ENCODE measurements at places on chromosomes 11 and 22.

DNA sequence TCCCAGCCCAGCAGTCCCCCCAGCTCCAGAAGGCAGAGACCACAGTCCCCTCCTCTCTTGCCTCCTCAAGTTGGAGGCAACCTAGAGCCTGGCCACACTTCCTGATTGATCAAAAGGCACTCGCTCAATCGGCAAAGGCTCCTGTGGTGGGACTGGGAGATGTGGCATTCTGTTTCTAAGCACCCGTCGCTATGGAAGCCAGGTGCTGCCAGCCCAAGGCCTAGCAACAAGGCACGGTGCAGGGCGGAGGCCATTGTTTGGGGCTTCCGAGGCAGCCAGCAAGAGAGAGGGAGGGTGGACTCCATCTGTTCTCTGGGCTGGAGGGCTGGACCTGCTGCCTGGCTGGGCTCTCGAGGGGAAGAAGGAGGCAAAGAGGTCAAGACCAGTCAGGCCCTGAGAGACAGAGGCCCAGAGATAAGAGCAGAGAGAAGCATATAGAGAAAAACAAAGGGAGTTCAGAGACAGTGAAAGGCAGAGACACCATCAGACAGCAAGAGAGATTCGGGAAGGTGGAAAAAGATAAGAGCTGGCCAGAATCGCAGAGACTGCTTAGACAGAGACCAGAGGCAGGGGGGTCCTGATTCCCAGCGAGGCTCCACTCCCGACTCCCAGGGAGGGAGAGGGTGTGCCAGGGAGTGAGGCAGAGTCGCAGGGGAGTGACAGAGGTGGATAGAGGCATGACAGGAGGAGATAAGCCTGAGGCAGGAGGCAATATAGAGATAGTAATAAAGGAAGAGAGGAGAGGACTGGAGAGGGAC, 21.2 kb downstream of the PDE2A start:
- DNase-seq, result no peak

DNA sequence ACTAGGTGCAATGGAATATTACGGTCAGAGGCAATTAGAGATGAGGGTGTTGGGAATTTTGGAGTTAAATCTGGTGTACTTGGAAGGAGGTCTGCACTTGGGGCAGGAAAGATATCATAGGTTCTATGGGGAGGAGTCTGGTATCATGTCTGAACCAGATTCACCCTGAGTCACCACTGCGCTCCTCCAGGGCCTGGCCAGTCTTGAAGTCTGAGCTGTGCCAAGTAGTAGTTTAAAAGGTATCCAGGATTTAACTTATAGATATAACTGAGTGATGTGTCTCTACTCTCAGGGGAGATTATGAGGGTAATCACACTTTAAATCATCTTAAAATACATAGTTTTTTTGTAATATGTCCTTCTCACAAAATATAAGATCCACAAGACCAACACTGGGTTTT, 6.6 kb downstream of the CNGA4 start:
- no peak for DNase-seq

- no peak for DNase-seq
Observed at GRCh38 chr11:65862941-65863888, 3.0 kb downstream of the MUS81 start.

GRCh38 chr11:64872790-64873488, 5.5 kb downstream of the EHD1 start:
- DNase-seq, result no peak

DNA sequence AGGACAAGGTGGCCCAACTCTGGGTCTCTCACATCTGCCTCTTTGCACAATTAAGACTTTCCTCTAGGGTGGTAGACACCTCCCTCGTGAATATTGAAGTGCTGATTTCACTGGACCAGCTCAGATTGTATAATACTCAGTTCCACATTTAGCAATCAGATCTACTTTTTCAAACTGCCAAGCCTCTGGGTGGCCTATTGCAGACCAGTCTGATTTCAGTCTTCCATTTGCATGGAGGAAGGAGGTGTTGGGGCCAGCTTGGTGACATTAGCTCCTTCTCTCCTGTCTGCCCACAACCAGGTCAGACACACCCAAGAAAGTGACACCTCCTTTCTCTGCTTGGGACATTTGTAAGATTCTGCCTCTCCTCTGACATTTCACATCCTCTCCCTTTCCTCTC, 78.2 kb downstream of the PPFIBP2 start:
- DNase-seq, result no peak

GRCh38 chr11:119666463-119667131, 62.4 kb downstream of the NECTIN1 start:
- peak; percentile 49 for DNase-seq

- DNase-seq, result no peak
Observed at GRCh38 chr11:70913715-70914231, 338.6 kb downstream of the SHANK2 start.

DNA sequence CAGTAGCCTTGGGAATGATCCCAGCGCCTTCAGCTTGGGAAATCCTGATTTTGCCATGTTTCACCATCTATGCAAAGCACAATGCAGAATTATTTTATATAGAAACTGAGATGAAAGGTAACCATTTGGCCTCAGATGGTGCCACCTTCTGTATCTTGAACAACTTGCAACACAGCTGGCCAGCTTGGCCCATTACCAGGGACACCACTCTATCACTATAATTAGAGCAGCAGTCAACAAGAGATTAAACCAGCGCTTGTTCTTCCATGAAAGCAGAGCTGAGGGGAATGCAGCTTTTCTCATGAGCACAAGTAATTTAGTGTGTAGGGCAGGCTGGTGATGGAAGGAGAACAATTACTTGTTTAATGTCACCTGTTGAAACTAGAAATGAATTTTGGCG, 6.7 kb upstream of the ZDHHC13 start:
- no peak for DNase-seq

DNA sequence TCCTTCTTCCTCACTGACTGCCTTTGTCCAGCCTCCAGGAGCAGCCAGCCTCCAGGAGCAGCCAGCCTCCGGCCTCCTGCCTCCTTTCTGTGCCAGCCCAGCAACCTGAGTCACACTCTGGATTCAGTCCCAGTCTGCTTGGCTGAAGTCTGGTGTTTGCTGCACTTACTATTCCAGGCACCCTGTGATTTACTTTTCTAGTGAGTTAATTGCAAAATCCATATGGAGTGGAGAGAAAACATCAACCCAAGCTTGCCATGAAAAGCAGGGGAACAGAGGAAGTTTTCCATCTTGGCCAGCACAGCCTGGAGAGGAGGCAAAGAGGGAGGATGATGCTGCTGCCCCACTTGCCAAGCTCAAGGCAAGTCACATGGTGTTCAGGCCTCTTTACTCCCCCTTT, 400.5 kb downstream of the TENM4 start:
- no peak for DNase-seq

- DNase-seq, result no peak
Observed at GRCh38 chr11:94558468-94558867, 8.7 kb upstream of the PIWIL4 start.

GRCh38 chr22:36587289-36588154, 58.6 kb upstream of the EIF3D start:
- no peak for DNase-seq

DNA sequence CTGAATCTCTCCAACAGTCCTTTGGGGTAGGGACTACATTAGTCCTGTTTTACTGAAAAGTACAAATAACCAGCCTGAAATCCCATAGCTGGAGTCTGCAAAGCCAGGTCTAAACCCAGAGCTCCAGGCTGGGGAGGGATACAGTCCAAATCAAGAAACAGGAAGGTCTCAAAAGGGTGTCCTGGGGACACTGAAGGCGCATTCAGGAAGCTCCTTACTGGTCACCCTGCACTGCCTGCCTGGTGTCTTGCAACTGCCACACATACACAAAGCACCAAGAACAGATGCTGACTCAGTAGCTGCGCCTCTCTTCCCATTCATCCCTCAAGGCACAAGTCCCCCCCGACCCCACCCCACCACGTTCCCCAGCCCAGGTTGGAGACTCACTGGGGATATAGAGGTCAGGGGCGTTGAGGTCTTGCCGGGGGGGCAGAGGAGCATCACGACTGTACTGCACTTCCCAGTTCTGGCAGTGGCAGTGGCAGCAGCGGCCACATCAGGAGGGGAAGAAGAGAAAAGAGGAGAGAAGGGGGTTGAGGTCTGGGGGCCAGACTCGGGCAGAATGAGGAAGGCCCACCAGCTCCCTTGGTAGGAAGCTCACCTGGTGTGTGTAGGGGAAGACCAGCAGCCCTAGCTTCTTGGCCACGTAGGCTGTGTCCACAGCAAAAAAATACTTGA, 1.6 kb downstream of the YIF1A start:
- no peak for DNase-seq

DNA sequence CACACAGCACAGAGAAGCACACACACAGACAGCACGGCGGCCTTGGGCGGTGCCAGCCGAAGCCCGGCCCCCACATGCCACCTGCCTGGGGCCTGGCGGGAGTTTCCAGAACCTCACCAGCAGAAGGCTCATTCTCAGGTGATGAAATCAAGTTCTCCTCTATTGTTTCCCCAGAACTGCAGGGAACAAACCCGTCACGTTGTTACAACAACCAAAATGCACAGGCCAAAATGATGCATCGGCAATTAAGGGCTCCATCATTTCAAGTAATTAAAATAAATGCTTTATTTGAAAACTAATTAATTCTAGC, 30.8 kb downstream of the GNB1L start:
- no peak for DNase-seq

GRCh38 chr11:126059238-126059781, 3.4 kb downstream of the CDON start:
- no peak for DNase-seq

GRCh38 chr11:106271686-106272085, 194.2 kb downstream of the AASDHPPT start:
- no peak for DNase-seq

DNA sequence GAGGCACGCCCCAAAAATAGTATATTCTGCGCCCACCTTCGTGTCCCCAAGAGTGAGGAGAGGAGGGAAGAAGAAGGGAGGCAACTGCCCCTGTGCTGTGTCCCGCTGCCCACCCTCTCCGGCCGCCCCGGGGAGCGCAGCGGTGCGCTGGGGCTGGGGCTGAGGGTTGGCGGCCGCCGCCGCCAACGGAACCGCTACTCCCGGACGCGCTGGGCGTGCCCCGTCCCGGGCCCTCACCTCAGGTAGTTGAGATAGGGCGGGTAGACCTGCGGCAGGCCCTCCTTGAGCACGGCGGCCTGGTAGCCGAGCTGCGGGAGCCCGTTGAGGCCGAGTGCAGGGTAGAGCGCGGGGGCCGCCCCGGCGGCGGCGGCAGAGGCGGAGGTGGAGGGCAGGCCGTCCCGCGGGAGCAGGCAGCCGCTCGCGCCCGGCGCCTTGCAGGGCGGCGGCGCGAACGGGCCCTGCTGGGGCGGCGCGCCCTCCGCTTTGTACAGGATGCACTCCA, 2.4 kb downstream of the PGR start:
- no peak for DNase-seq

DNA sequence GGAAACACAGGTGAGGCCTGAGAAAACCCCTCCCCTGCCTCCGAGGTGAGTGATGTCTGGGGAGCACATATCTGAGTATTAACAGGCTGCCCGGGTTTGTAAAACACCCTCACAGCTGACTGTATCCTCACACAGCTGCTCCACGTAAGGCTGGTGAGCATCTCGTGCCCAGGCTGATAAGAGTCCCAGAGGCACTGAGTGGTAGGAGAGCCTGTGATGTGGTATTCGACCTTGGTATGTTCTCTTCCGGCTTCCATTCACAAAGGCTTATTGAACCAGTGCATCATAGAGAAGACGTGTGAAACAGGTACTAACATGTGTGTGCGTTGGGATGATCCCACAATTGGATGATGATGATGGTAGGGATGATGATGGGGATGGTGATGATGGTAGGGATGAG, 71.7 kb downstream of the RASSF10 start:
- no peak for DNase-seq

GRCh38 chr11:42249956-42250355, 790.5 kb upstream of the LRRC4C start:
- no peak for DNase-seq

DNA sequence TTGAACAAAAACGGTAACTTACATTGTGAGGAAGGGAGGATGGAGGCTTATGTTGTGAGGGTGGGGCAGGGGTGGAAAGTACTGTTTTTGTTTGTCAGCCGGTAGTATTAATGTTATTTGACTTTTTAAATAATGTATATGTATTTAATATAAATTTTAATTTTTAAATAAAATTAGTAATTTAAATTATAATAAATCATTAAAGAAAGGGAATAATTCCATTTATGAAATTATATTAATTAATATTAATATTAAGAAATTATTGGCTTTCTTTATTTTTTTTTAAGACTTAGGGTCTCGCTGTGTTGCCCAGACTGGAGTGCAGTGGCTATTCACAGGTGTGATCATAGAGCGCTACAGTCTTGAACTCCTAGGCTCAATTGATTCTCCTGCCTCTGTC, 24.0 kb upstream of the TNRC6B start:
- DNase-seq, result no peak

DNA sequence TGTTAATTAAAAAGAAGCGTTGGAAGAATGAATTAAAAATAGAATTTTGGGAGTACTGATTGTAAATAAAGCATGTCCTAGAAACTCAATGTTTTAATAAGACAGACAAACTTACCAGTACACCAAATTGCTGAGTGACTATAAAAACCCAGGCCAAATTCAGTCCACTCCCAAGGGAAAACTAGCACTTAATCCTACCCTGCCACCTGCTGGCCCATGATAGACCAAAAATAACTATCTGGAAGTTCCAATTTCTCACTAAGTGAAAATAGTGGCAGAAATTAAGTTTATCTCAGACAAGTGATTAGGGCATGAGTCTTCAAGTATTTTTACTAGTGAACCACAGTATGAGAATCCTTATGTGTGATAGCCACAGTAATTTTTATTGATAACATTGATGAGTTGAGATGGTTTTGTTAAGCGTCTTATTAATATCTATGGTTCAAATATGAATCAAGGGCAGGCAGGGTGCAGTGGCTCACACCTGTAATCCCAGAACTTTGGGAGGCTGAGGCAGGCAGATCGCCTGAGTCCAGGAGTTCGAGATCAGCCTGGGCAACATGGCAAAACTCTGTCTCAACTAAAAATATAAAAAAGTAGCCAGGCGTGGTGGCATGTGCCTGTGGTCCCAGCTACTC, 9.8 kb upstream of the DDX10 start:
- DNase-seq, result peak; percentile 16

DNA sequence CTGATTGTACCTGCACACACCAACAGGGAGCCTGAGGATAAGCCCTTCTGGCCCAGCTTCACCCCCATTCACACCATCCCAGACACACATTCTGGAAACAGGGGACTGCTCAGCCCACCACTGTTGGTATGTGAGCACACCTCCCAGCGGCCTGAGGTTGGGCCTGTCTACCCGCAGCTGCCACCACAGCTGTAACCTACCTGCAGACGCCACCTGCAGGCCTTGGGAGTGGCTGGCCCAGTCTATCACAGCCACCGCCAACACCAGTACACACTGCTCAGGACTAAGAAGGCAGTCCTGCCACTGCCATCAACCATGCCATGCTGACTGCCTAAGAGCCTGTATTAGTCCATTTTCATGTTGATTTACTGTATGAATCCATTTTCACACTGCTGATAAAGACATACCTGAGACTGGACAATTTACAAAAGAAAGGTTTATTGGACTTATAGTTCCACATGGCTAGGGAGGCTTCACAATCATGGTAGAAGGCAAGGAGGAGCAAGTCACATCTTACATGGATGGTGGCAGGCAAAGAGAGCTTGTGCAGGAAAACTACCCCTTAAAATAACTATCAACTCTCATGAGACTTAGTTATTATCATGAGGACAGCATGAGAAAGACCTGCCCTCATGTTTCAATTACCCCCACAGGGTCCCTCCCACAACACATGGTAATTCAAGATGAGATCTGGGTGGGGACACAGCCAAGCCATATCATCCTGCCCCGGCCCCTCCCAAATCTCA, 30.6 kb downstream of the RSF1 start:
- DNase-seq, result no peak

Measured in CD4-positive, alpha-beta T cell (primary cell).